Panc1 (cell line): ENCODE measurements at places on chromosomes 5 and 9.

DNA sequence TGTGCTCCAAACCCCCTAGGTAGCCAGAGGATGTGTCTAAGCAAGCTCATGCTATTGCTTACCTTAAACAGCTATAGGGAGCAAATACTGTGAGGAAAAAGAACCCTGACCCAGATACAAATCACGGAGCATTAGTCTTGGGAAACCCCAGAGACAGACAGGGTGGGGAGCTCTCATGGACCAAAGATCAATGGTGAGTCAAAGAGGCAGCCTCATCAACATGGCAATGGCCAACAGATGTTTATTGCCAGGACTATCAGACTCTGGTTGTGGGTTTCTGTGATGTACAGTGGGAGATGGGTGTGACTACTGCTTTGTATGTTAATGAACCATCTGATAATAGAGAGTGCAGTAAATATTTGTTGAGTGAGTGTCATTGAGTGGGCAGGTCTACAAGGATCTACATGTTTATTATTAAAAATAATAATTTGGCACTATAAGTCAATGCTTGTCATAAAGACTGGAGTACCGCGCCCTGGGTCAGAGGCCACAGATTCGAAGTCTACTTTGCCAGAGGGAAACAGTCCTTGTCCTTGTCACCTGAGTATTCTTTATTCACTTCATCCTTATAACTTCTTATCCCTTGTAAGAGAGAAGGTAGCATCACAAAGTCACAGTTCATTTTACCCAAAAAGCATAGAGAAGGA is 56.5 kb upstream of the RAI14 start:
- no peak for DNase-seq

- no peak for DNase-seq
Observed at GRCh38 chr5:112682621-112683061, 55.0 kb upstream of the APC start.

DNA sequence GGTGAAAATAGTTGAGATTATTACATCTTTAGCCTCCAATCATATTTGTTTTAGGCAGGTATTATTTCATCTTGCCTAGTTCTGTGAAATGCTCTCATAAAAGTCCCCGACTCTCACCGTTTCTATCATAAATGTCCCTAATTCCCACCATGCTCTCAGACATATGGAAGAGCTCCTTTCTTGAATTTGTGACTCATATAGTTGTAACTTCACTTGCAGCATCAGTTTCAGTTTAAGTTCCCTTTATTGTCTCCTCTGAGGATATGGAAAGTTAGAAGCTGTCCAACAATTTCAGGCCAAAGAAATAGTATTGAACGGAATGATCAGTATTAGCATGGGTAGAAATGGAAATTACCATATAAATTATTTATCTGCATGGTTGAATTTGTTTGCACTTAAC is 187.5 kb upstream of the NR4A3 start:
- no peak for DNase-seq

GRCh38 chr9:79140751-79141150 is 431.0 kb upstream of the TLE4 start:
- no peak for DNase-seq

- no peak for DNase-seq
Observed at GRCh38 chr5:158456756-158457155, 597.8 kb upstream of the CLINT1 start.

- DNase-seq: no peak
Observed at GRCh38 chr5:144742361-144742760, 571.7 kb downstream of the KCTD16 start.

DNA sequence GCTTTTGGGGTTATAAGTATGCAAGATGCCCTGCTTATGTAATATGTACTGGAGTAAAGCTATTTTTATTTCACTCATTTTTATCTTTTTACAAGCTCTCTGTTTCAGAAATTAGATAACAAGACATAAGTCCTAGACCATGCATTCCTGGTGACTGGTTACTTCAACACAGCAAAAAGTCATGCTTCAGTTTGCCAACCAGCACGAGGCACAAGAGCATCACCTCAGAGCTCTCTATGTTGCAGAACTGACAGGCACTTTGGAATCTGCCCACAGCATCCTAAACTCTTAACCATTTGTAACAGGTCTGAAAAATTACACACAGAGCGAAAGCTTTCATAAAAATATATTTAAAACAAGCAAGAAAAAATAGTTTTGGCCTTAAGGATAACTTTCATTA is 112.8 kb downstream of the MARCHF11 start:
- no peak for DNase-seq
